H1 (cell line): ENCODE measurements at places on chromosomes 11 and 22.

DNA sequence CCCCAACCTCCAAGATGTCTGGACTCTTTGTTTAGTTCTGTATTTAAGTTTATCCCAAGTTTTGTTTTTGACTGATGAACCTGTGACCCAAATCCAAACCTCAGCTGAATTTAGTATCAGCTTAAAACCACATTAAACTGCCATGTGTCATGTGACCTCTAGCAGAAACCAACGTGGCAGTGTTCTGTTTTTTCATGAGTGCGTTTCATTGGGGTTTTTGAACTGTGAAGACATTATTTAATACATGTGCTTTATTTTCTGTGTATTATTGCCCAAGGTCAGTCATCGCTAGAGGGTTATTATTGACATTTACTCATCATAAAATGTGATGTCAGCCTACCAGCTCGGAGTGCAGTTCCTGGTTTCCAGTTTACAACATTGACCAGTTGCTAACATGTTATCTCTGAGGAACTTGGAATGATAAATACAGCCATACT lies 1.8 kb downstream of the TLCD5 start:
- no peak for DNase-seq

DNA sequence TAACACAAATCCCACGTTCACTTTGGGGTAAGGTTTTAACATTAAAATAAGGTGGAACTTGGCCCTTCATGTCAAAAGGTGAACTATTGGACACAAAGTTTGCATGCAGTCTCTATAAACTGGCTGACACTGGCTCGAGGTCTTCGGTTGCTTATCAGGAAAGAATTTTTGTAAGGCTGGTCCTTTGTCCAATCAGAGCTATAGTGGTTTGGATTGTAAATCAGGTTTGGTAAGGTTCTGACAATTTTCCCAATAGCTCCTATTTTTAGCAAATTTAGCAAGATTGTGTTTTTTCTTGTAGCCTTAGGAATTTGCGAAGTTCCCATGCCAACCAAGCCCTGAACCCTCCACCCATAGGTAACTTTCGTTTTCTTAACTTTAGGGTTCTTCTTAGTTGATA lies 17.6 kb upstream of the MED17 start:
- no peak for DNase-seq

DNA sequence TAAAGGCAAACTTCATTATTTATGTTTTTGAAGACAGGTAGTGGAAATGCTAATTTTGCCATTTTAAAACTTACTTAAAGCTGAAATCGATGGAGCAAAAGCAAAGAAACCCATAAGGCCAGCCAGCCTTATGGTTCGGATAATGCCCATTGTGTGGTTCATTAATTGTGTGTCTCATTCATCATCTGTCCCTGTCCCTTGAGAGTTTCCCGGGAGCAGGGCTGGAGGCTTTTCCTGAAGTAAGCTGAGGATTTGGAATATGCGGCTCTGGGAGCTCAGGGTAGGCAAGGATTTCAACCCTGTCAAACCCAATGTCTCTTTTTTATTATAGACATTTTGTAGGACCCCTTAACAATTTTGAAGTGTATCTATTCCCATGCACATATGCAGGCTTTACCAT lies 790.0 kb upstream of the KIRREL3 start:
- no peak for DNase-seq

- no peak for DNase-seq
Observed at GRCh38 chr11:103929170-103929903, 107.1 kb upstream of the DDI1 start.
